ENCODE measurements at places on chromosomes 7 and 10.

DNA sequence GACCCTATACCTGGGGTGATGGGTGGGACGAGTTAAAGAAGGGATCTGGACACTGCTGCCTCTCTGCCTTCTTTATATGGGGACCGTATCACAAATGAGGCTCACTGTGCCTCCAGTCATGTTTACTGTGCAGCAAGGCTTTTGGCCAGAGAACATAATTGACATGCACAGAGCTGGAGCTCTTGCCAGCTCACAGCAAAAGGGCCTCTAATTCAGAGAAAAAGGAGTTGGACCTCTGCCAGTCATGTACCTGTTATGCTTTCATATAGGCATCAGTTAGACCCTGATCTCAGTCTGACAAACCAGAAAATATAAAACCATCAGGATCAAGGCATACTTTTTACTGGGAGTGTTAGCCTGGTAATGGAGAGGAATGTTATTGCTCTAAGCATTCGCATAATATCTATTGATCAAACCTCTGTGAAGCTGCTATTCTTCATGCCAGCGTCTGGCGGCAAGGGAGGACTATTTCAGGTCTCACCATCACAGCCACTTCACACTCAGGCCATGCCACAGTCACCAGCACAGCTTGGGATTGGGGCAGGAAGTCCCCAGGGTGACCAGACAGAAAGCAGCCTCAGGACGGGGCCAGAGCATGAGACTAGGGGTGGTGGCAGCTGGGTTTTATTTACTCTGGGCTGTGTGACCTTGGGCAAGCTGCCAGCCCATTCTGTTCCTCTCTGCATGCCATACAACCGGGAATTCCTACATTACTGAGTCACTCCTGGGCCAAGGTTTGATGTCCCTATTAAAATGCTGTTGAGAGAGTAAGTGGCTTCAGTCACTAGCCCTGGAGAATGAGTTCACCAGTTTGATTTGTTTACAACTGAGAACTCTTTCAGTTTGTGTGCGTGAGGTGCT lies 90.1 kb downstream of the NPSR1 start:
- peak; percentile 14 for DNase-seq

GRCh38 chr10:92076722-92077121 lies 153.2 kb downstream of the BTAF1 start:
- DNase-seq, result no peak

DNA sequence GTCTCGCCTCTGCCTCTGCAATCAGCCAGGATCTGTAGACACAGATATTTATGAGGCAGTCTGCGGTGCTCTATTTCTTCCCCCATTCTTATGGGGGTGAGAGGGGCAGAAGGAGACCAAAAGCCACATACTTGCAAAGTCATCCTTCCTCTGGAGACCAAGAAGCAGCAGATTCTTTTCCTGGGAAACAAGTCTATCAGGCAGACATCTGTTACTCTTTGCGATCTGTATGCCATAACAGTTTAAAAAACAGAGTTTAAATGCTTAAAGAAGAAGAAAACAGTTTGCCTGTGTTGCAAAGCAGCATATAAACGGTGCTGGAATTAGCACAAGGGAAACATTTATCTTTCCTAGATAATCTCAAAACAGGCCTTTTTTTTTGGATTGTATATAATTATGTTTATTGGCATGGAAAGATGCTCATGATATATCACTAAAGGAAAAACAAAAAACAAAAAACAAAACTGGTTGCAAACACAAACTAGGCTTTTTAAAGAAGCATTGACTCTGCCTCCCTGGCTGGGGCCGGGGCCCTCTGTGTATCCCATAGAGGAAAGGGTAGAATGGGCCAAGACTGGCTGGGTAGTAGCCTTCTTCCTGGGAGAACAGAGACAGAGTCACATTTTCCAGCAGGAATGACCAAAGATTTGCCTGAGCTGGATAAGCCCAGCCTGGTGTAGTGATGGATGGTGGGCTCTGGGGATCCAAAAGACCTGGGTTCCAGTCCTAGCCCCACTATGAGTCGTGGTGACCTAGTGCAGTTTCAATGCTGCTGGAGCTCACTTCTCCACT lies 50.4 kb downstream of the RGS10 start:
- no peak for DNase-seq

DNA sequence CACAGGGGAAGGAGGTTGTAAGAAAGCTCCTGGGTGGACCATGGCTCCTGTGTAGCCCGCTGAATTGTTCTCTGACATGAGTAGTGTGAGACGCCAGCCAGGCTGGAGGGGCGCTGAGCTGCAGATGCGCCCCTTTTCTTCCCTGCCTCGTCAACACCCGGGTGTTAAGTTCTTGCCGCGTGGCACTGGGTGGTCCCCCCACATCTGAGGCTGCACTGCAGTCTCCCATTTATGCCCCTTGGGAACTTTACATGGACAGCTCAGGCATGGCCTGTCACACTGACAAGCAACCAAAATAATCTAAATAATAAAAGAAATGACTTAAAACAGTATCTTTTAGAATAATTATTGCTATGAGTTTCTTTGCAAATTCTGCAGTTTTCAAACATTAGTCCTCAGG lies 34.6 kb upstream of the HSPA12A start:
- no peak for DNase-seq

DNA sequence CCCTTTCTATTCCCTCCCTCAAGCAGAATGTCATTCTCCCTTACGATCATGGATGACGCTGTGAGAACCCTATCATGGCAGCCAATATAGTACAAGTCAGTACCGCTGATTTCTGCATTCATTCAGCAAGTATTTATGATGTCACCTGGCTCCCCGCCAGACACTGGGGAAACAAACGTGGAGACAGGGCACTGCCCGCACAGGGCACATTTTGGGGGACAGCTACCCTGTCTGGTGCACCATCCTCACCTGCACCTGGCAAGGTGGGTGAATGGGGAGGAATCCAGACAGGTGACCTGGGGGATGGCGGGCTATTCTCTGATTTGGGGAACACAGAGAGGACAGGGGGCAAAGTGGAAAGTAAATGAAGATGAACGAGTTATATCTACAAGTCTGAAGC lies 28.4 kb downstream of the MKI67 start:
- DNase-seq, result no peak

- no peak for DNase-seq
These were observed 20.3 kb upstream of the DNA2 start for GRCh38 chr10:68492118-68492517.
